ENCODE measurements at places on chromosomes 2 and 18. TPM values are rescaled to one million over a fixed set of nuclear protein-coding genes. Genes with fewer than 3 reads are reported as not detected.

The LOXL3 gene
- total RNA-seq, result 0.79 TPM

GRCh38 chr2:96484091-96484490, 21.1 kb downstream of the NEURL3 start:
- DNase-seq, result no peak

The G6PC2 gene
- total RNA-seq, result not detected

The TCF23 gene
- total RNA-seq, result not detected

The C2orf72 gene
- total RNA-seq, result not detected

GRCh38 chr2:217095511-217096205, 235.8 kb upstream of the TNP1 start:
- DNase-seq, result no peak

The BOLL gene
- not detected for total RNA-seq

- DNase-seq, result no peak
These were observed 98.5 kb upstream of the LRRTM1 start for GRCh38 chr2:80403081-80403480.

All from OCI-LY7 (cell line).